ENCODE measurements at places on chromosomes 7 and 10.

DNA sequence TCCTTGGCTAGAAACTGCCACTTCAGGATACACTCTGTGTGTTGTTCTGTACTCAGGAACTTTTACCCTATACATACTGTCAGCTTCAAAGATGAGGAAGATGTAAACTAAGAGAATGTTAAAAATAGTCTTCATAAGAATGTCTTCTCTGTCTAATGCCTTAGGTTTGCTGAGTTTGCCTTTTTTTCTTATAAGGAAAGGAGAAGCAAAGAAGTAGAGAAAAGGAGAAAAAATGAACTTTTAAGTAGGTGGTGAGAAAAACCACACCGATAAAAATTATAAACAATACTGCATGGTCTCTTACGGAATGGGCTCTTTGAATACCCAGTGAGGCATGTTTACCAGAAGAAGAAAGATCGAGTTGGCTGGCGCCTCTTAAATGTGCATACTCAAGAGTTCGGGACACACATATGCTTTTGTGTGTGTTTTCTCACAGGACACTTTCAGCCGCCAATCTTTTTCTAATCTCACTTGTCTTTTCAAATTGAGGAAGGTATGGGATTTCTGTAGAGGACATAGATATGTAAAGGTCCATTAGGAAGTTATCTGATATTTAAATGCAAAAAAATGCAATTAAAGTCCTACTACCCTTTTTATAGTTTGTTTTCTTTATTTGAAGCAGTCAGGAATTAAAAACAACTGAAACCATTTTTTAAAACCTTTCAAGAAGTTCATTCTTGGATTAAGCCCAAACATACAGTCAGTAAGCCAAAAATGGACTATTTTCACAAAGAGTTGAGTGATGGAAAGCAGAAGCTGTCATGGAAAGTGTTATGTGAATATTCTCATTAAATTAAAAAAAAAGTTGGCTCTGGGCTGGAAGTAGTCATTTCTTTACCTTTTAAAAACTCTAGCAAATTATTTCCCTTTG lies 100.6 kb upstream of the MDFIC start:
- DNase-seq: no peak

DNA sequence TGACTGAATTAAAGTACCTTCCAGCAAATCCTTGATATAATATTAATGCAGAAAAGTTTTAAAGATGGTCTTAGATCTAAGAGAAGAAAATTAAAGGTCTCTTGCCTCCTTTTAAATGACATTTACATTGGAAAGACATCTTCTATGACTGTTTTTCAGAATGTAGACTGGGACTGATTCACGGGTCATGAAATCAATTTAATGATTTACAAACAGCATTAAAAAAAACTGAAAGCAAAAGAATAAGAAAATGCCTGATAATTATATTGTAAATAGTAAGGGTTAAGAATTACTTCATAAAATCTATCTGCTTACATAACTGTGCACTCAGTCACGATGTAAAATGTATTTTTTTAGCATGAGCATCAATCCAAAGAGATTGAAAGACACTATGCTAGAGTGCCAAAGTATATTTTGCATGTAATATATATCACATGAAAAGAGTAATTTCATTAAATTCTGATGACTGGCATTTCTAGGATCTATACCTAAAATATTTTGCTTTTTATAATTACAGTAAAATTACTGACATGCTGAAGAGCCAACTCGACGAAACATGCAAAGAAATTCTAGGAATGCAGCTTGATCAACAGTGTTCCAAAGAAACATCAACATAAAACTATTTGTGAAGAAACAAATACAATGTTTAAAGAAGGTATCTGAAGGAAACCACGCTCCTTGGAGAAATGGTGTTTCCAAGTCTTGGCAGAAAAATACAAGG lies 35.1 kb downstream of the RTKN2 start:
- DNase-seq: no peak

DNA sequence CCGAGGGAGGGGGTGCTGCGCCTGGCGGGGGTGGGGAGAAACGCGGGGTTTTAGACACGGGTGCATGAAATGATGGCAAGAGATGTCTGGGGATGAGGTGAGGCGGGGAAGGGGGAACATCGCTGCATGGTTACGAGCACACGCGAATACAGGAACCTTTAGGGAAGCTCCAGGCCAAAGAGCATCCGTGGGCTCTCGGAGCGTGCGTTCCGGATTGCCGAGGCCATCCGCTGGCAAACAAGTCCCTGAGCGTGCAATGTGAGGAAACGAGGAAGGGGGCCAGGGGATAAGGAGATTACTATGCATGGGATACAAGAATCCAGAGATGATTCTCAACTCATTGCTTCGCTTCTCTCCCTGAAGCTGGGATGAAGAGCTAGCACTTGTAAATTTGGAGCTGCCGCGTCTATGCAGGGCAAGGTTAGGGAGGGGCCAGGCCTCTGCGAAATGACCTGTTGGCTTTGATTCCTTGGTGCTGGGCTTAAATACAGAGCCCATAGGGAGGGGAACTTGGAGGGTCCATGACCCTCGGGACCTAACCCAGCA lies 520 bp upstream of the WNT2 start:
- DNase-seq: no peak

DNA sequence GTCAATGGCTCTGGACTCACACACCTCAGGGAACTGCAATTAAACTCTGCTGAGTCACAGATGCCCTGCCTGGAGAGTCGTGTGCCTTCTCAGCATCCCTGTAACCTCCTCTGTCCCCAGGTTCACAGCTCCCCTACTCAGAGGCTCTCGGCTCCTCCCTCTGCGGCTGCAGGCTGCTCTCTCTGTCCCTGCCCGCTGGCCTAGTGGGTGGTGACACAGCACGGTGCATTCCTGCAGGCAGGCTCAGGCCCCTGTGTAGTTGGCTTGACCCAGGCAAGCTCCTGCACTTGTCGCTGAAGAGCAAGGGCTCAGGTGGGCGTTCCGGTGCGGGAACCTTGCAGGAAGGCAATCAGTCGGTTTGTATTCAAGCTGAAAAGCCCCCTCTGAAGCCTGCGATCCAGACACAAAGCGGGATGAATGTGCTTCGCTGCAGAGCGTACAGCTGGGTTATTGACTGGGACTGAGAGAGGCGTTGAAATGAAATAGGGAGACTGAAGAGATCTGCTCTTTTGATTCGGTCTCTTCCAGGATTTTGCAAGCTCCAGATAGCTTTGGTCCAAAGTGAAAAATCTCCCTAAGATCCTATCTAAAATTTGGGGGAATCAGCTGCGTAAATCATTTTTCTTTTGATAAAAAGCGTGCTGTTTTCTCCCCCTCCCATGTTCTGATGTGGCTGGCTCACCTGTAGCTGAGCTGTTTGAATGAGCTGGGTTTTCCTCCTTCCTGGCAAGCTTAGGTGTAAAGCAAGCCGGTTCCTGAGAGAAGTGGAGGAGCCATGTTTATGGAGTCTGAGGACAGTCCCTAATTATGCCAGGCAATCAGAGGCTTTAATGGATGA lies 208.7 kb upstream of the PHYHIPL start:
- DNase-seq: no peak

GRCh38 chr10:79334573-79334972 lies 12.7 kb upstream of the PPIF start:
- DNase-seq: no peak

DNA sequence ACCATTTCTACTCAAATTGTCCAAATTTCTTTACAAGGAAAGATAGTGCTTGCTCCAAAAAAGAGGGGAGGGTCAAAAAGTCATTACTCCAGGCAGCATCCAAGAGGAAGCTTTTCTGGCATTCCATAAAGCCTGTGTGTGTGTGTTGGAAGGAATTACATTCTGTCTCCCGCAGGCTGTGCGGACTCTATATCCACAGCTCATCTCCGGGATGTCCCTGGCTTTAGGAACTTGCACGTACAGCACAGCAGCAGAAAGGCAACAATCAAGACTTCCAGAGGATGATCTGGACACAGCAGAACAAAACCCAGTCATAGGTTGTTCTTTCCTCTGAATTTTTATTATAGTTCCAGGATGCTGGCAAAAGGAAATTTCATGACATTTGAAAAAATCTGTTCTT lies 94.8 kb downstream of the ITIH5 start:
- DNase-seq: no peak

DNA sequence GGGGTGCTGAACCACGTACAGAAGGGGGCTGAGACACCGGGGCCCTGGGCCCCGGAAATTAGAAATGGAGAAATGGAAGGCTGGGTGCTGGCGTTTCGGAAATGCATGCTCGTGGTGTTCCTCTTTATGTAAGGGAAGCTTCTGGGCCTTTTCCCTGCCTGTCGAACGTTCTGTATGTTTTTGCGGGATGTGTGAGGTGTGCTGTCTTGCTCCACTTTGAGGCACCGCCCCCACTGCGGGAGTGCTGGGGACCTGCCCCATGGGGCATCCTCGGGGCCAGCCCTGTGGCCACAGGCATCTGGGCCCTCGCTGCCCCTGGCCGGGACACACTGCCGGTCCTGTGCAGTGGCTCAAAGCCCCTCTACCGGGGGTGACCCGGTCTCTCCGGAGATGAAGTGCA lies 1.7 kb upstream of the VENTX start:
- DNase-seq: no peak

DNA sequence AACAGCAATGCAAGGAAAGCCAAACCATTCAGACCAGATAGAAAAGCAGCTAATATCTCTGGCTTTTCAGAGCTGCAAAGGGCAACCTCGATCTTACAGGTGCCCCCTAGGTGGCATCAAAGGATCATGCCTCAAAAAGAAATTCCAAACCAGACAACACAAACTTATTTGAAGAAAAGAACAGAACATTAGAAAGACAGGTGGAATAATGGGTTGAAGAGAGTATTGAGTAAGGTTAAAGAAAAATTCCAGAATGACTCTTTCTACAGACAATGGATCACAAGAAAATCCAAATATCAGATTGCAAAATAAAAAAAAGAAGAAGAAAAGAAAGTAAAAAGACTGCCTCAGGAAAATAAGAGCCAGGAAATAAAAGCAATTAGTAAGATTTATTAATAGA lies 213.7 kb downstream of the ELMO1 start:
- no peak for DNase-seq

- DNase-seq: no peak
Measured at GRCh38 chr10:71627956-71628355, 91.6 kb downstream of the C10orf105 start.

DNA sequence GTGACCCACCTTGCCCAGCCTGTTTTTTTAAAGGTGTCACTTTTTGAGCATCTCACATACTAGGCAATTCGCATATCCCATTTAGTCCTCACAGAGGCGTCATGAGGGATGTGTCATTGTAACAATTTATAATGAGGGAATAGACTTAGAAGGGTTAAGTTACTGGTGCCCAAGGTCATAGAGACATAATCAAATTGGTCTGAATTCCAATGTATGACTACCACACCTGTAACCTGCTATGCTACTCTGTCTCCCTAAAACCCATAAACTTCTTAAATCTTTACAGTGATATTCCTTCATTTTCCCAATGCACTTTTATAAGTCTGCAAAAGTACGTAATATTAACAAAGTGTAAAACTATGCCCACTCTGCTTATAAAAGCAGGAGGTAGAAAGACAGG lies 7.1 kb downstream of the ZMYND11 start:
- DNase-seq: no peak

DNA sequence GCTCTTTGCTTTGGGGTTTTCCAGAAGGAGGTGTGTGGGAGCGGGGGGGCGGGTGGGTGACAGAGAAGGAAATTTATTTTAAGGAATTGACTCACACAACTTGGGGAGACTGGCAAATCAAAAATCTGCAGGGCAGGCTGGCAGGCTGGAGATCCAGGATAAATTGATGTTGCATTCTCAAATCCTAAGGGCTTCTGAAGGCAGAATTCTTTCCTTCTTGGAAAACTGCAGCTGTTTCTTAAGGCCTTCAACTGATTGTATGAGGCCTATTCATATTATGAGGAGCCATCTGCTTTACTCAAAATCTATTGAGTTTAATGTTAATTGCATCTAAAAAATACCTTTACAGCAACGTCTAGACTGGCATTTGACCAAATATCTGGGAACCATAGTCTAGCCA lies 1528.8 kb upstream of the LRRTM3 start:
- DNase-seq: no peak

GRCh38 chr10:7529638-7530037 lies 118.8 kb upstream of the SFMBT2 start:
- DNase-seq: no peak

- no peak for DNase-seq
Measured at GRCh38 chr7:67448271-67448670, 451.6 kb downstream of the TYW1 start.

DNA sequence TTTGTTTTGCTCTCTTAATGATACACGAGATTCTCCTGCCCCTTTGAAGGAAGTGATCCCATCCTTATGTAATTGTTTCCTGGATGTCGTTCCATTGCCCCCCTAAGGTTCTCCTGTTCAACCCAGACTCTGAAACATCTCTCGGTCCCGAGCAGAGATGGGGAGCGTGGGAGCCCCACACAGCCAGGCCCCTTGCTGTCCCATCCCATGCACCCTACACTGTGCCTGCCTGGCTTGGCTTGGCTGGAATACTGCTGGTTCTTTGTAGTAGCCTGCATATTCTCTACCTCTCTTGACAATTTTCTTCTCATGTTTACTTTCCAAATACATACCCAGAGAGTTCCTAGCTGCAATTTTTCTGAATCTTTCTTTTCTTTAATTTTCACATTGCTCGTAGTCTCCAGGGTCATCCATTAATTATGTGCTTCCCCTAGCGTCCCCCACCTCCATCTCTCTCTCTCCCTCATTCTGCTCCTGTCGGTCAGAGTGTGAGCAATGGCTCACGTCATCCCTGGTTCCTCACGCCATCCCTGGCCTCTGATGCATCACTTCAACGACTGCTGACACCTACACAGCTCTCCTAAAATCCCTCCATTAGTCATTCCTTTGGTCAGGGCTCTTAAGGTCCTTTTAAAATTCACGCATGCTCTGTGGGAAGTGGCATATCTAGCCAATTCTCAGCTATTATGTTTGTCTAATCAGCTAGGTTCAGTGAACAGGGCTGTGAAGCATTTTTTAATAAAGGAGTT lies 32.5 kb upstream of the GPR158 start:
- no peak for DNase-seq

GRCh38 chr10:112654794-112655193 lies 207.8 kb downstream of the VTI1A start:
- DNase-seq: no peak

GRCh38 chr7:30177965-30178364 lies 43.2 kb downstream of the MTURN start:
- no peak for DNase-seq

DNA sequence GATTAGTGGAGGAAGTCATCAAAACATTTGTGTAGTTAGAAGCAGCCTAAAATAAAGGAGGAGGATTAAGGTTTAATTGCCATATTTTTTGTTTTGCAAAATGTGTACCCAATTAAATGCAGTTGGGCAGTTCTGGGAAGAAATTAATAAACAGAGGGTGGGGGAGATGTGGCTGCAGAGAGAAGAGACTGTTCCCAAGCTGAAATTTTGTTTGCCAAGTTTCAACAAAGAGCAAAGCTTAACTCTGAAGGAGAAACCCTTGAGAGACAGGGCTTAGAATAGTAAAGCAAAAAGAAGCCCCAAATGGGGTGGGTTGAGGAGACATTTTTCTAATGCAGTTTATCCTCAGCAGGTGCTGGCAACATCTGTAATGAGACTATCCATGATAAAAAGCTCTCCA lies 298.0 kb upstream of the NRP1 start:
- DNase-seq: no peak

GRCh38 chr10:82721831-82722230 lies 846.8 kb downstream of the NRG3 start:
- DNase-seq: no peak

GRCh38 chr10:98664329-98665042 lies 217.8 kb upstream of the HPS1 start:
- DNase-seq: no peak

- no peak for DNase-seq
Measured at GRCh38 chr10:86721232-86721631, 35.2 kb upstream of the BMPR1A start.

GRCh38 chr7:113289140-113289740 lies 170.9 kb upstream of the SMIM30 start:
- DNase-seq: no peak

- DNase-seq: no peak
Measured at GRCh38 chr7:128069373-128070364, 38.4 kb upstream of the LRRC4 start.

All from cortex of kidney (tissue), 1 donor.